Esophagus mucosa (tissue), 1 donor: ENCODE measurements at places on chromosomes 6 and 20. TPM values are rescaled to one million over a fixed set of nuclear protein-coding genes. Genes with fewer than 3 reads are reported as not detected.

Gene WFDC11
- total RNA-seq: not detected

Gene KIF25
- not detected for total RNA-seq

Gene ZBTB46
- 1.7 TPM for total RNA-seq

Gene BMP6
- total RNA-seq: 0.60 TPM

Gene CST5
- total RNA-seq: not detected
